ENCODE measurements at places on chromosomes 11 and 22. TPM values are rescaled to one million over a fixed set of nuclear protein-coding genes. Genes with fewer than 3 reads are reported as not detected.

MB gene
- total RNA-seq = 5.0 TPM

DNA sequence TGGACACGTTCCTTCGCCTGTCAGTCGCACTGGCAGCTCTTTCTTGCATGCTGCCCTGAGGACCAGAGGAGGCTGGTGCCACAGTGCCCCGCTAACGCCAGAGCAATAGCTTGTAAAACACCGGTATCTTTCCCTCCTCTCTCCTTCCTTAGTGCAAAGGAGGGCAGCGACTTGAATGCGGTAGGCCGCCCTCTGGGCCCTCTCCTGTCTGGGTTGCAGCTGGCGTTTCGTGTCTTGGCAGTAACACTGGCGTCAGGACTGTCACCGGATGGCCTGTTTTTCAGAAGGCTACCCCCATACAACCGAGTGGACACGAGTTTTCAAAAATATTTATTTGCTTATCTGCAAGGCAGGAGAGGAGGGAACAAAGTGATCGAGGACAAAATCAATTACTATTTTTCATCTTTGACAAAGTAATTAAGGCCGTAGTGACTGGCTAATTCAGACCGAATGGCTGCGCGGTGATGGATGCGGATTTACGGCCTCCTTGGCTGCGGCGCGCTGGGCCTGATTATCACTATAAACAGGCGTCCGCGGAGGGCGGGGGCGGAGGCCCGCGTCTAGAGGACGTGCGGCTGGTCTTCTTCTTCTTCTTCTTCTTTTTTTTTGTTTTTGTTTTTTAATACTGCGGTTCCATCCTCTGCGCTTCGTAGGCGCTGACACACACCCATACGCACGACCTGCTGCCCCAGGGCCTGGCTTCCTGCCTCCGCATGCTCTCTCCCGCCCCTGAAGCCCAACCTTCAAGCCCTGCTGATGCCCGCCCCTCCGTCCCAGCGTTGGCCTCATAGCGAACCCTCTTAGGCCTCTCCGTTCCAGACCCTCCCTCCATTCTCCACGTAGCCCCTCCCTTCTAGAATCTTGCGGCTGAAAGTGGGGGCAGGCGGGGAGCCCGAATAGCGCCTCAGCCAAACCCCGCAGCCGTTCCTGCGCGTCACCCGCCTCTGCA lies 2.9 kb upstream of the SLC6A5 start:
- DNase-seq = no peak
- no peaks in the 10 kb centered on the region for H3K4me1 ChIP-seq
- H3K27me3 ChIP-seq = peaks cover 69% of the 10 kb centered on the region
- H3K27ac ChIP-seq = no peak overlapping the region
- H3K36me3 ChIP-seq = no peaks in the 10 kb centered on the region

DNA sequence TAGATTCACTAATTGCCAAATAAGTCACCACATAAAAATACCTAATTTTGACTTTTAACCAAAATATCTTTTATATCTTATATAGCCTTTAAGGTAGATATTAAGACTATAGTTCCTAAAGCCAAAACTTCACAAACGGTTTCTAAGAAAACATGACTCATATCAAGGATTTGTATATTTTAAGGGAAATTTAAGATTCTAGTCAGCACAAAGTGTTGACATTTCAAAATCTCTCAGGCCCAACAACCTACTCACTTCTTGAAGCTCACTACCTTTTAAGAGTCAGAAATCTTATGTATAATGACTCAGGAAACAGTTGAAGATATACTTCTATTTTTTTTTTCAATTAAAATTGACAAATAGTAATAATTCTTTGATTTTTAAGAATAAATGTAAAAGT lies 221.9 kb downstream of the SBF2 start:
- H3K36me3 ChIP-seq = no peaks in the 10 kb centered on the region
- no peak overlapping the region for H3K4me3 ChIP-seq
- no peak overlapping the region for H3K27ac ChIP-seq
- no peak for DNase-seq

- H3K4me3 ChIP-seq = no peak overlapping the region
- H3K36me3 ChIP-seq = no peaks in the 10 kb centered on the region
- no peaks in the 10 kb centered on the region for H3K27me3 ChIP-seq
- H3K4me1 ChIP-seq = peaks cover 36% of the 10 kb centered on the region
- no peak for DNase-seq
Observed at GRCh38 chr11:46332093-46332567, 15.1 kb upstream of the DGKZ start.

- peak overlapping the region; percentile 27 for H3K4me3 ChIP-seq
- H3K4me1 ChIP-seq = peaks cover 15% of the 10 kb centered on the region
- DNase-seq = no peak
- H3K27me3 ChIP-seq = no peaks in the 10 kb centered on the region
Observed at GRCh38 chr11:62654297-62654696, 1.2 kb upstream of the INTS5 start.

- H3K27me3 ChIP-seq = peaks cover 56% of the 10 kb centered on the region
- no peak overlapping the region for H3K4me3 ChIP-seq
- H3K4me1 ChIP-seq = no peaks in the 10 kb centered on the region
- no peaks in the 10 kb centered on the region for H3K36me3 ChIP-seq
- no peak overlapping the region for H3K27ac ChIP-seq
Observed at GRCh38 chr11:45436966-45437365, 150.8 kb upstream of the SYT13 start.

- DNase-seq = peak; percentile 97
- peaks cover 77% of the 10 kb centered on the region for H3K4me1 ChIP-seq
- H3K27ac ChIP-seq = peak overlapping the region; percentile 97
- no peaks in the 10 kb centered on the region for H3K27me3 ChIP-seq
Observed at GRCh38 chr22:38298312-38299005, 18.8 kb downstream of the CSNK1E start.

GRCh38 chr11:34268906-34269430 lies 88.8 kb downstream of the ABTB2 start:
- peaks cover 43% of the 10 kb centered on the region for H3K4me1 ChIP-seq
- H3K36me3 ChIP-seq = no peaks in the 10 kb centered on the region
- H3K27me3 ChIP-seq = no peaks in the 10 kb centered on the region
